ENCODE measurements at places on chromosomes 12 and 14.

DNA sequence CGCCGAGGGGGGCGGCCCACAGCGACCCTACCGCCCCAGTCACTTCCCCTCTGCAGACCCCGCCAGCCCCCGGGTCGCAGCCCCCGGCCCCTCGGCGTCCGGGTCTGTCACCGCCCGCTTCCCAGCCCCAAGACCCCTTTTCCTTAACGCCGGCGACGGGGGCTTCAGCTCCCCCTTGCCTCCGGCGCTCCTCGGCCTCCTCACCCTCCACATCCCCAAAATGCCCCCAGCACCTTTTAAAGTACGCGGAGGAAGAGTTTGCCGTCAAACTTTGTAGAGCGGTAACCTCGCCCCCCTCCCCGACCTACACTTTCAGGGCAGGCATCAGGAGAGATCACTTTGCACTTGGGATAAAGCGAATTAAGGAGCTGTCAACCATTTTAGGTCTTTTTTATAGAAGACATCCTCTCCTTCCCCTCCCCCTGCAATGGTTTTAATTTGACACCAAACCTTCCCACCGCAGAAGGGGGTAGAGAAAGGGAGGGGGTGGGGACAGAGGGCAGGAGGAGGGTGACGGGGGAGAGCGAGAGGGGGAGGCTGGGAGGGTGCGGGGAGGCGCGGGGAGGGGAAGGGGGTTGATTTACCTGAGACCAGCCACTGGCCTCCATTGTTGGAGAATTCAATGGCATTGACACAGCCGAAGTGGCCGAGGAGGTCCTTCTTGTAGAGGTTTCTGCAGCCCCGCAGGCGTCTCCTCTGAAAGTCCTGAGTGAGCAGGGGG, 578 bp downstream of the DCAF5 start:
- H3K36me3 ChIP-seq: peaks cover 5% of the 10 kb centered on the region
- peak overlapping the region; percentile 69 for H3K27ac ChIP-seq
- H3K4me3 ChIP-seq: peak overlapping the region; percentile 91
- DNase-seq: peak; percentile 83
- H3K4me1 ChIP-seq: peaks cover 35% of the 10 kb centered on the region

DNA sequence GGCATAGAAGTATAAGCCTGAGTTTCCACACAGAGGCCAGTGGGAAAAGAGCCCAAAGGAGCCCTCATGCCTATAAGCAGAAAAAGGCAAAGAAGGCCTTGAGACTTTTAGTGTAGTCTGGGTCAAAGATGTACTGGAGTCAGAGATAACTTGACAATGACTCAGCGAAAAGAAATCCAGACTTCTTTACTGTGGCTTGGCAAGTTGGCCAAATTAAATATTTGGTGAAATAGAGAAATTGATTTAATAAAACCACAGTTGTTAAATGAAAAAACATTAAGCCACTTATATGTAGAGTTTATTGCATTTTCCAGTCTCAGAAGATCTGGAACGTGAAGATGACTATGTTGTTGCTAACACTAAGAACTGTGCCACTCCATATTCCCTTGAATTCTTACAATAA, 105.1 kb downstream of the TMTC3 start:
- no peaks in the 10 kb centered on the region for H3K36me3 ChIP-seq
- H3K4me3 ChIP-seq: no peak overlapping the region
- DNase-seq: peak; percentile 58
- H3K27ac ChIP-seq: peak overlapping the region; percentile 34
- H3K27me3 ChIP-seq: no peaks in the 10 kb centered on the region

DNA sequence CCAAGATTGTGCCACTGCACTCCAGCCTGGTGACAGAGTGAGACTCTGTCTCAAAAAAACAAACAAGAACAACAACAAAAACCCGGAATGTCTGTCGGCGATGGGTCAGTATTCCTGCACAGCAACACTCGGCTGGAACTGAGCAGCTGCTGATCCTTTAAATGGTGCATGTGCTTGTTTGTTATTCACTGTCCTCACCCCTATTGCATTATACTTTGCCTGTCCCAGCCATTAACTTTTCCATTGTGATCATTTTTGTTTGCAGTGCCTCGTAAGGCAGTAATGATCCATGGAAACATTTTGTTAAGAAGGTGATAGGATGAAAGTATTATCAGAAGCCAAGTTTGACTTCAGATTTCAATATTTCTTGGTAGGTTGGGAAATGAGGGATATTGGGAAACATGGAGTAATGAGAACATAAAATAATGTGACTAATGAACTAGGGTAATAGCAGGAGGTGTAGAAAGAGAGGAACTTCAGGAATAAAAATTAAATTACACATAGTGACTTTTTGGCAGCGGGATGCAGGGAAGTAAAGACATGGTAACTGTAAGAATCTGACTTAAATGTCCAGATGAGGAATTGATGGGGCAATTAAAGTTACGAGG, 6.1 kb downstream of the ACSS3 start:
- H3K27ac ChIP-seq: no peak overlapping the region
- H3K4me3 ChIP-seq: no peak overlapping the region
- no peak for DNase-seq

- H3K4me3 ChIP-seq: no peak overlapping the region
- no peak for DNase-seq
- H3K4me1 ChIP-seq: no peaks in the 10 kb centered on the region
- H3K27ac ChIP-seq: no peak overlapping the region
These were observed 26.3 kb upstream of the TCP11L2 start for GRCh38 chr12:106276032-106276740.

- no peak overlapping the region for H3K27ac ChIP-seq
- no peaks in the 10 kb centered on the region for H3K27me3 ChIP-seq
- peak; percentile 71 for DNase-seq
- H3K4me1 ChIP-seq: peaks cover 16% of the 10 kb centered on the region
- no peaks in the 10 kb centered on the region for H3K36me3 ChIP-seq
These were observed 1117.6 kb upstream of the TMEM132C start for GRCh38 chr12:127149226-127149964.

DNA sequence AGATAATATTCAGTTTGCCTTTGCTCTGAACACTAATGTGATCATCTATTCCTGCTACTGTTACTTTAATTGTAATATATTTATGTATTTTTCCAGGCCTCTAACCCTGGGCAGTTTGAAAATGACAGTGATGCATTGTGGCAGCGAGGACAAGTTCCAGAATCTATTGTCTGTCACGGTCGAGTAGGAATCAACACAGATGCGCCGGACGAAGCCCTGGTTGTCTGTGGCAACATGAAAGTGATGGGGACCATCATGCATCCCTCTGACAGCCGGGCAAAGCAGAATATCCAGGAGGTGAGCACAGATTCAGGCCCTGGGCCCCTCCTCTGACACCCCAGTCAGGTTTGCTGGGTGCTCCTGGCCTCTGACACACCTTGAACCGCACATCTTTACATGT, 78.5 kb downstream of the MYRFL start:
- no peak overlapping the region for H3K4me3 ChIP-seq
- no peak overlapping the region for H3K27ac ChIP-seq
- no peaks in the 10 kb centered on the region for H3K4me1 ChIP-seq
- H3K36me3 ChIP-seq: no peaks in the 10 kb centered on the region
- no peaks in the 10 kb centered on the region for H3K27me3 ChIP-seq
- no peak for DNase-seq

- no peak for DNase-seq
- H3K4me3 ChIP-seq: no peak overlapping the region
- no peaks in the 10 kb centered on the region for H3K27me3 ChIP-seq
These were observed 87.2 kb upstream of the DIO2 start for GRCh38 chr14:80298491-80299017.

DNA sequence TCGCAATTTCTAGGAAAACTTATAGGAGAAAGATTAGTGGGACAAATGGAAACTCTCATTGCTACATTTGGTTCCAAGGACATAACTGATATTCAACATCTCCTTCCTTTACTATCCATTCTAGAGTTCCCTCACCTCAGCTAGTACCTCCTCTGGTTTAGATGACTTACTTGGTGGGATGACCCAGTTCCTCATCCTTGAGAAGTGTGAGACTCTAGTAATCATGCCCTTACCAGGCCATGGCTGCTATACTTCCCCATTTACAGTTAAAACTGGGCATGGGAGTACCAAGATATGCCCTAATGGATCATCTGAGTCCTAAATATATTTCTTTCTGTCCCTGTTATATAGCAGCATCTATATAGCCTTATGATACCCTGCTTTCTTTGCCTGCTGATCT, 58.1 kb downstream of the IFT81 start:
- H3K36me3 ChIP-seq: peaks cover 6% of the 10 kb centered on the region
- H3K27ac ChIP-seq: no peak overlapping the region
- H3K27me3 ChIP-seq: no peaks in the 10 kb centered on the region
- DNase-seq: no peak

DNA sequence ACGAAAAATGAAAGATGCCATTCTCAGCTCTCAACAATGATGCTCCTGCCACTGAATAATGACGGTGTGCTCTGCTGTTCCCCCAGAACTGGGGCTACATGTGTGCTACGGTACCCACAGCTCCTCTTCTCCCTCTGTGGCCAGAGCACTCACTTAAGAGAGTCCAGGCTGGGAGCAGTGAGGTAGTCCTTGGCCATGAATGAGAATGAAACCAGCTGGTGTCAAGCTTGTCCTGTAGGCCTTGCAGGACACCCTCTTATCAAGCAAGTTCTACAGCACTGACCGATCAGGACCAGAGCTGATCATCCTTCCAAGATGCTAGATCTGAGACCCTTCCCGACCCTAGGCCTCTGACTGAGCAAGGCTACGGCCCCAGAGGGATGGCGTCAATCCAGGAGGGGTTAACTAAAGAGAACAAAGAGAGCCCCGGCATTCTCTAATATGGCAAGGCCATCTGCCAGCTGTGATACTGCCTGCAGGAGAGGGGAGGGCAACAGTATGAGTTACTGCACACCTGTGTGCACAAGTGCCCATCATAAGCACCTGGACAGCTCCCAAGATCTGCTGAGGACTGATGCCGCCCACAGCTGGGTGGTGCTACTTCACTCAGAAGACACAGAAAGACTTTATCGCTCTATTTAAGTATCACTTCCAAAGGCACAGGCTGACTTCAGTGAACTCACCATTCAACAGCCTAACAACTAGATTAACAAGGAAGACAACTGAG, 30.5 kb downstream of the APPL2 start:
- DNase-seq: no peak
- no peak overlapping the region for H3K4me3 ChIP-seq
- peaks cover 82% of the 10 kb centered on the region for H3K36me3 ChIP-seq

GRCh38 chr12:91140026-91140931, 29.0 kb upstream of the LUM start:
- H3K4me1 ChIP-seq: peaks cover 63% of the 10 kb centered on the region
- H3K27me3 ChIP-seq: no peaks in the 10 kb centered on the region
- peak overlapping the region; percentile 91 for H3K27ac ChIP-seq
- DNase-seq: no peak
- no peak overlapping the region for H3K4me3 ChIP-seq

GRCh38 chr14:91231446-91231845, 13.1 kb downstream of the GPR68 start:
- H3K27ac ChIP-seq: peak overlapping the region; percentile 74
- H3K4me1 ChIP-seq: peaks cover 40% of the 10 kb centered on the region
- no peaks in the 10 kb centered on the region for H3K27me3 ChIP-seq
- peak; percentile 74 for DNase-seq
- peaks cover 19% of the 10 kb centered on the region for H3K36me3 ChIP-seq
- no peak overlapping the region for H3K4me3 ChIP-seq

- H3K4me3 ChIP-seq: no peak overlapping the region
- no peaks in the 10 kb centered on the region for H3K36me3 ChIP-seq
- H3K27me3 ChIP-seq: no peaks in the 10 kb centered on the region
- no peak for DNase-seq
These were observed 20.5 kb downstream of the UBC start for GRCh38 chr12:124893792-124894516.

GRCh38 chr14:22977684-22978486, 4.5 kb downstream of the AJUBA start:
- peak overlapping the region; percentile 87 for H3K4me3 ChIP-seq
- no peaks in the 10 kb centered on the region for H3K27me3 ChIP-seq
- peak overlapping the region; percentile 75 for H3K27ac ChIP-seq

GRCh38 chr14:71473843-71474242, 458.4 kb upstream of the RGS6 start:
- no peaks in the 10 kb centered on the region for H3K27me3 ChIP-seq
- H3K4me3 ChIP-seq: no peak overlapping the region
- H3K27ac ChIP-seq: no peak overlapping the region
- peaks cover 57% of the 10 kb centered on the region for H3K4me1 ChIP-seq
- peaks cover under 1% of the 10 kb centered on the region for H3K36me3 ChIP-seq

- H3K4me3 ChIP-seq: no peak overlapping the region
- H3K27ac ChIP-seq: no peak overlapping the region
- H3K4me1 ChIP-seq: no peaks in the 10 kb centered on the region
- H3K36me3 ChIP-seq: no peaks in the 10 kb centered on the region
These were observed 117.9 kb downstream of the TMTC2 start for GRCh38 chr12:82804601-82805000.

DNA sequence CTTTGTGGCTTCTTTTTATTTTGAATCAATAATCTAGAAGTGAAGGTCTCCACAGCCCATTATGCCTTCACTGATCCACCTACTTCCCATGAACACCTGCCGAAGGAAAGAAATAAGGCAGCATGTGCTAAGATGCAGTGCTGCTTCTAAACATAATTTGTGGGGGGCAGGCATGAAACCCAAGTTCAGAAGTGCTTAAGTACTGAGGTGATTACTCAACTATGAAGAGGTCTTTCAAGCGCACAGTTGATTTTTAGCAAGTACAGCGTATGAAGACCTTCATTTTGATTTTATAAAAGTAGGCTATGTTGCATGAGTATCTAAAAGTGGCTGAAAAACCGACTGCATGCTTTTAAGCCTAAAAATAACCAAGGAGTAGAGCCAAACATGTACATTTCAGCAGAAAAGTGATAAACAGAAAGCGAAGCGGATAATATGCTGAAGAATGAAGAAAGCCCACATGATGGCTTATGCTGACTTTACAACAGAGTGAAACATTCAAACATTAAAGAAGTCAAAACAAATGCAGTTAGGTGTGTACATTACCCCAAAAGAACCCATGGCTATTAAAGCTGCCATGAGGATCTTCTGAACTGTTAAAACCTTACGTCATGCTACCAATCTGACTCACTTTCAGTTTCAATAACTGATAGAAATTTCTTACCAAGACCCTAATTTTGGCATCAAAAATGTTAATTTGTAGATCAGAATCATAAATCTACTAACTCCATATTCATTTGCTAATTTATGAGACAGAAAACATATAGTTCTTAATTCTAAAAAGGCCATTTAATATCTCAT, 29.3 kb downstream of the KICS2 start:
- no peak for DNase-seq
- no peaks in the 10 kb centered on the region for H3K27me3 ChIP-seq
- H3K4me3 ChIP-seq: no peak overlapping the region
- H3K27ac ChIP-seq: no peak overlapping the region
- H3K36me3 ChIP-seq: peaks cover 6% of the 10 kb centered on the region

DNA sequence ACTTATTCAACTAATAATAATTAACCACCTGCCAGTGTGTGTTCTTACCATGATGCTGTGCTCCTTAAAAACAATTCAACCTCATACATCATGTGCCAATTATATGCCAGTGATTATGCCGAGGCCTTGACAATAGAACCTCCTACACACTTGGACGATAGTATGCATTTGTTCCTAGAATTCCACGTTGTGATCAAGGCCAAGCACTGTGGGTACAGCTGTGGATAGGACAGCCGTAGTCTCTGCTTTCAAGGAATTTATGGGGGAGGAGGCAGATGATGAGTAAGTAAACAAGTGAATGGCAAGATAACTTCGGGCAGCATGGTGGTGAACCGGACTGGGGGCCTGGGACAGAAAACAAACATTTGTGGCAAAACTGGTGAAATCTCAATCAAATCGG, 18.0 kb upstream of the MYO1H start:
- no peaks in the 10 kb centered on the region for H3K36me3 ChIP-seq
- H3K27me3 ChIP-seq: peaks cover 11% of the 10 kb centered on the region
- H3K4me3 ChIP-seq: no peak overlapping the region
- H3K4me1 ChIP-seq: no peaks in the 10 kb centered on the region
- no peak for DNase-seq
- H3K27ac ChIP-seq: no peak overlapping the region

GRCh38 chr12:119372540-119372939, 38.0 kb downstream of the CCDC60 start:
- H3K4me3 ChIP-seq: no peak overlapping the region
- no peak for DNase-seq
- no peaks in the 10 kb centered on the region for H3K36me3 ChIP-seq
- H3K4me1 ChIP-seq: no peaks in the 10 kb centered on the region
- no peak overlapping the region for H3K27ac ChIP-seq
- no peaks in the 10 kb centered on the region for H3K27me3 ChIP-seq
